ENCODE measurements at places on chromosomes 1 and 21.

- DNase-seq, result no peak
- no peaks in the 10 kb centered on the region for H3K4me1 ChIP-seq
- H3K27me3 ChIP-seq, result peaks cover 8% of the 10 kb centered on the region
- H3K36me3 ChIP-seq, result no peaks in the 10 kb centered on the region
- H3K27ac ChIP-seq, result no peak within 1 kb of the TSS
These were observed at the start of gene MIXL1 for GRCh38 chr1:226223157-226223785. MIXL1 (plus strand) TSS chr1:226223664; CDS start chr1:226223682, 18 bp downstream.

DNA sequence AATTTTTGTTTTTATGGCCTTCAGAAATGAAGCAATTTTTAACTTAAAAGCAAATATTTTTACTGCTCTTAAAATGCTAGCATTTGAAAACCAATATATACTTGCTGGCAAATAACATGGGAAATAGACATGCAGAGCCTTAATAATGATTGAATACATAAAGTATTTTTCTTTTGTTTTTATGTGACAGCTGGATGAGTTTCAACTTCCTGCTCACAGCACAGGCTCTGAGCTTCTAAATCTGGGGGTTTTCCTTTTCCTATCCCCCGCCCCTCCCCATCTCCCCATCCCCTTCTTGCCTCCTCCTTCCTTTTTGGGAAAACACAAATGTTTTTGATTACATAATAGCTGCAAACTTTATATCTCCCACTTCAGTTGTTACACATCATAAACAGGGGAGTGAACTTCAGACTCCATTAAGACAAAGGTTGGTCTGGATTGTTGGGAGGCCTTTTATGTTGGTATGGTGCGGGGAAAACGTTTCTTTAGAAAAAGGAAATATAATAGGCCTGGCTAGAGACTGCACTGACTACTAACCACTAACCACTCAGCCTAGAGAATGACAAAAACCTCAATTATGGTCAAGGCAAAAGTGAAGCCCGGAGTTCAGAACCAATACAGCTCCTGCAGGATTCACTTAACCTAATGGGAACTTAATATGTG, 116.1 kb upstream of the GORAB start:
- DNase-seq, result no peak
- H3K27me3 ChIP-seq, result no peaks in the 10 kb centered on the region
- no peak overlapping the region for H3K4me3 ChIP-seq
- H3K36me3 ChIP-seq, result no peaks in the 10 kb centered on the region

DNA sequence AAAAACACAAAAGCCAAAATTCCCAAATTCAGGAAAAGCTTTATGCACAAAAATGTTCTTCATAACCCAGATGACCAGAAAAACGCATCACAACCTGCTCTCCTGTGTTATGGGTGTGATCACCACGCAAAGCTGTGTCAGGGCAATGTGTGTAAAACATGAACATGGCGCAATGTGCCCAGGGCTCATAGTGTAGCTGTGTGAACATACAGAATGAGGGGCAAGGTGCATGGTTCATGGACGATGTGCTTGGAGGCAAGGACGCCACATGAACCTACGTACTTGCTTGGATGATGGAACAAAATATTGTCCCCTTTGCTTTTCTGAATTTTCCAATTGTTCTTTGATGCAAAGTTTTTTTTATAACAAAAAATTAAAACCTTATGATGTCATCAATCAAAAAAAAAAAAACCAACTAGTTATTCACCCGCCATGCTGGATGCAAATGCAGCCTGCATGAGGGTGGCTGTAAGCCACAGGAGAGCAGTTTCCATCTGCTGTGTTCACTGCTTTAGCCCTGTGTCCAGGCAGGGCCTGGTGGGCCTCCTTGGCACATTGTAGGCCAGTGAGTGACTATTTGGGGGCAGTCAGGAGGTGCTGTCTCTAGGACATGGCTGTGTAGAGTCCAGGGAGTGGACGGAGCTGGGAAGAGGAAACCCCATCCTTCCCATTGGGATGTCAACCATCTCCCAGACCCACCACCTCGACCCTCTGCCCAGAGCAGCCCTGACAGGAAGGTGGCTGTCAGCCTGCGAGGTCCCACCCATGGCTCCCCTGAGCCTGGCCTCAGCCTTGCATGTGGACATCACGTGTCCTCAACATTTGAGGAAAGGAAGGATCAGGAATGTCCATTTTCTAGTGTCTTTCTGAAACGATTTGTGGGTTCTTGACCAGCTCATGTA, 13.6 kb downstream of the KRTAP10-1 start:
- no peaks in the 10 kb centered on the region for H3K4me1 ChIP-seq
- no peak overlapping the region for H3K4me3 ChIP-seq
- H3K36me3 ChIP-seq, result no peaks in the 10 kb centered on the region
- H3K27me3 ChIP-seq, result no peaks in the 10 kb centered on the region

DNA sequence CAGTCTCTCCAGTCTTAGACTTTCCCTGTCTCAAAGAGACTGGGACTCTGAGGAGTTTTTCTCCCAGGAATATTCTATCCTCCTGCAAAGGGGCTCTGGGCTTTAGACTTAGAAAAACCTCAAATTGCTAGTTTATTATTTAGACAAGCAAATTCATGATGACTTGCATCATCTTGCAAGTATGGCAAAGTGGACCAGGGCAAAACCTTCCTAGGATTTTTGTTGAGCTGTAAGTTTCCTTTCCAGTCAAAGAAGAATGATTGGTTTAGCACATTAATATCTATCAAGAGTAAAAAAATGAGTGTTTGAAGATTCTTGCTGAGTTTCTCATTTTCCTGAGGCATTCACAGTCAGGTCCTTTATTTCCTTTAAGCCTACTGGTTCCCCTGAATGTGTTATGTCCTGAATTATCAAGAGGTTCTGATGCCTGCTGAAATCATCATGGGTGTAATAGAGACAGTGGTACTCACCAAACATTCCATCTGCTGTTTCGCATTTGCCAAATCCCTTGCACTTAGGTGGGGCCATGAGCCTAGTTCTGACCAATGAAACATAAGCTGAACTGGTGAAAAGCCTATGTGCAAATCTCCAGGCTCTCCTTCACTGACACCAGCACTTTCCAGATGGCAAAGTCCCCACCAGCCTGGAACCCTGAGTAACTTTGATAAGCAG, 25.2 kb upstream of the SPAG17 start:
- no peaks in the 10 kb centered on the region for H3K27me3 ChIP-seq
- DNase-seq, result no peak
- no peaks in the 10 kb centered on the region for H3K36me3 ChIP-seq
- no peaks in the 10 kb centered on the region for H3K4me1 ChIP-seq

DNA sequence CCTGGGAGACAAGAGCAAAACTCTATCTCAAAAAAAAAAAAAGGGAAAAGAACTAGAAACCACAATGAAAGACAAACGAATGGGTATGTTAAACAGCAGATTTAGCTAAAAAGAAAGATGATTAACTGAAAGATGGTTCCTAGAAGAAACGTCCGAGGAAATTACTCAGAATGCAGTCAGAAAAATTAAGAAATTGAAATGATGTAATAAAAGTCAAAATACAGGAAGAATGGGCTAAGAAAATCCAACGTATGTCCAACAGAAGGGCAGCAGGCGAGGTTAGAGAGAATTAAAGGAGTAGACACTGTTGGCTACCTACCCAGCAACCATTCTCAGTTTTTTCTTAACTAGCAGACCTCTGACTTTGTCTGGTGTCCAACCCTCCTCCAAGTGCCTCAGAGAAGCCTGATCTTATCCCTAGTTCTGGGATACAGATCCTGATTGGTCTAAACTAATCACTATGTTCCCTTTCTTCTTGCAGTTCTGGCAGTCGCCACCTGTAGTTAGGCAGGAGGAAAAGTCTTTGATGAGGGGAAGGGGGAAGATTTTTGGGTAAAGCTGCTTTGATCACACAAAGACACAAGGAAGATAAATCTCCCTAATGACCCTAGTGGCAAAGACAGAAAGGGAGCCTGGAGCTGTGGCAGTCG, 25.7 kb downstream of the GPR161 start:
- H3K27me3 ChIP-seq, result no peaks in the 10 kb centered on the region
- no peak overlapping the region for H3K27ac ChIP-seq
- H3K4me1 ChIP-seq, result peaks cover 3% of the 10 kb centered on the region
- H3K36me3 ChIP-seq, result no peaks in the 10 kb centered on the region
- H3K4me3 ChIP-seq, result no peak overlapping the region
- DNase-seq, result no peak

GRCh38 chr1:107536266-107536665, 395.4 kb downstream of the NTNG1 start:
- no peaks in the 10 kb centered on the region for H3K4me1 ChIP-seq
- H3K36me3 ChIP-seq, result no peaks in the 10 kb centered on the region
- H3K27me3 ChIP-seq, result no peaks in the 10 kb centered on the region
- H3K4me3 ChIP-seq, result no peak overlapping the region
- peak; percentile 12 for DNase-seq

GRCh38 chr1:201255479-201256362, 27.6 kb upstream of the PKP1 start:
- H3K36me3 ChIP-seq, result no peaks in the 10 kb centered on the region
- no peak for DNase-seq
- no peak overlapping the region for H3K27ac ChIP-seq

DNA sequence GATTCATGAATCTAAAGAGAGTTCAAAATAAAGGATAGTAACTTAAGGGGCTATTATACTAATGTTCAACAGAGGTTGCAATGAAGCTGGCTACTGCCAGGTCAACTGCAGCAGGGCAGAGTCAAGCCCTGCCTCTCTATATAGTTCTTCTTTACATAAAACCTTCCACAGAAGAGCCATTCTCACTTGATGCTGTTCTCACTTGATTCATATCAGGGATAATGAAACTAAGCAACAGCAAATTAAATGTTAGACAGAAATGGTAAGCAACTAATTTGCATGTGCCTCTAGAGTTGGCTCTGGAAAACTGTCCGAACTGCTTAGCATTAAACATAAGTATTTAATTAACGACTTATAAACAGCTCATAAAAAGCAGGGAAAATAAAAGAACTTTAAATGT, 17.4 kb downstream of the CCSAP start:
- H3K36me3 ChIP-seq, result peaks cover 2% of the 10 kb centered on the region
- no peaks in the 10 kb centered on the region for H3K27me3 ChIP-seq
- no peak overlapping the region for H3K27ac ChIP-seq

- no peak overlapping the region for H3K27ac ChIP-seq
- no peaks in the 10 kb centered on the region for H3K27me3 ChIP-seq
- H3K36me3 ChIP-seq, result no peaks in the 10 kb centered on the region
- DNase-seq, result no peak
These were observed 11.9 kb downstream of the KRTAP10-1 start for GRCh38 chr21:44527983-44528633.

Measured in fibroblast of lung (primary cell).